AG08396 (cell line): ENCODE measurements at places on chromosomes 6 and 20.

GRCh38 chr6:161407115-161407514 is 133.3 kb upstream of the AGPAT4 start:
- DNase-seq, result no peak

DNA sequence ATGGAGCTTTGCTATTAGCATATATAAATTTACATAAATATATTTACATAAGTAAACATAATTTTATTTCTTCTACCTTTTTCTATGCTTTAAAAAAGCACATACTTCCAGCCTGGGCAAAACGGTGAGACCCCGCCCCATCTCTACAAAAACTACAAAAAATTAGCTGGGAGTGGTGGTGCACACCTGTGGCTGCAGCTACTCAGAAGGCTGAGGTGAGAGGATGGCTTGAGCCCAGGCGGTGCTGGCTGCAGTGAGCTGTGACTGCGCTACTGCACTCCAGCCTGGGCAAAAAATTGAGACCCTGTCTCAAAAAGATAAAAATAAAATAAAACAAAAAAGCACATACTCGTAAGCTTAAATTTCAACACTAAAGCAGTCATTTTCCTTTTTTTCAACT is 30.3 kb downstream of the ELOVL5 start:
- no peak for DNase-seq

DNA sequence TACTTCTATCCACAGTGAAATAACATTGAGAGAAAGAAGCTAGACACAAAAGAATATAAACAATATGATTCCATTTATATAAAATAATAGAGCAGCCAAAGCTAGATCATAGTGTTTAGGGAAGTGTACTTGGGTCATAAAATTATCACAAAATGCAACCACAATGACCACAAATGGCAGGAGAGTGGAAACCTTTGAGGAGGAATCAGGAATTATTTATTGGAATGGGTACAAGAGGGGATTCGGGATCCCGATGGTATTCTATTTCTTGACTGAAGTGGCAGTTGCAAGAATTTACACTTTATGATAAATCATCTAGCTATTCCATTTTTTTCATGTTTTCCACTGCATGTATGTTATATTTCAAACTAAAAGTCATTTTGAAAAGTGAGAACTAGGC is 76.1 kb downstream of the IPCEF1 start:
- no peak for DNase-seq

GRCh38 chr20:23588434-23589403 is 17.0 kb downstream of the CST9 start:
- DNase-seq, result no peak

GRCh38 chr20:59809630-59810448 is 123.6 kb downstream of the SYCP2 start:
- no peak for DNase-seq

DNA sequence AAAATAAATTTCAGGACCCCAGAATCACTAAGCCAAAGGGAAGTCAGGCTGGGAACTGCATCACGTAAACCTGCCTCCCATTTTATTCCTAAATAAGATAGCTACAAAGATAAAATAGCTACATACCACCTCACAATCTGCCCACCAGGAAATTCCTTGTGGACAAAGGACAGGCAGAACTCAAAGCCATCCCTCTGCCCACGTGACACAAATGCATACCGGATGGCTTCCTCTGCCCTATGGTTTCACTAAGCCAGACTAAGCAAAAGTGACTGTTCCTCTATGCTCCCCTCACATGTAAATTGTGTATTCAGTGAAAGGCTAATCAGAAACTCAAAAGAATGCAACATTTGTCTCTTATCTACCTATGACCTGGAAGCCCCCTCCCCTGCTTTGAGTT is 15.0 kb downstream of the MBOAT1 start:
- no peak for DNase-seq

- DNase-seq, result no peak
Observed at GRCh38 chr20:3276680-3277015, 37.7 kb upstream of the SLC4A11 start.

GRCh38 chr6:2959909-2960719 is 11.3 kb downstream of the SERPINB6 start:
- DNase-seq, result peak; percentile 89

DNA sequence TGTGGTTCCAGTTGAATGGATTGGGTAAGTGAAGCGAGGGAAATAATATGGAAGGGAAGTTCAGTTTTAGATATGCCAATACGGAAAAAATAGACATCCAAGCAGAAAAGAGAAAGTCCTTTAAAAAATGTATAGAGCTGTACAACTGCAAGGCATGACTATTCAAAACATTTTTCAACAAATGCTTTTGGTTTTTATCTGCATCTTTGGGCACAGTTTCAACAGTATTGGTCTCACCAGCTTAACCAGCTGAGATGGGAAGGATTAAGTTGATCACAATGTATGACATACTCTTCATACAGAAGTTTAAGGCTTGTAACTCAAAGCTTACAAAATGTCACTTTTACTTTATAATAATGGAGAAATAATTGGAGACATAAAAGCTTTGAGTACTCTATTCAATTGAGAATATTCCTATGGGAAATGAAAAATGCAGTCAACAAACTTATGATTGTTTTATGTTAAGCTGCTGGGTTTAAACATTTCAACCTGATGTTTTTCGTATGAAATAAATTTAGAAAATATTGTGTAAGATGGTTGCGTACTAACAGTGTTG is 16.3 kb upstream of the UTRN start:
- DNase-seq, result no peak

GRCh38 chr6:15914553-15914952 is 214.3 kb upstream of the MYLIP start:
- no peak for DNase-seq

- DNase-seq, result no peak
Observed at GRCh38 chr6:97850458-97851212, 567.6 kb upstream of the MMS22L start.

DNA sequence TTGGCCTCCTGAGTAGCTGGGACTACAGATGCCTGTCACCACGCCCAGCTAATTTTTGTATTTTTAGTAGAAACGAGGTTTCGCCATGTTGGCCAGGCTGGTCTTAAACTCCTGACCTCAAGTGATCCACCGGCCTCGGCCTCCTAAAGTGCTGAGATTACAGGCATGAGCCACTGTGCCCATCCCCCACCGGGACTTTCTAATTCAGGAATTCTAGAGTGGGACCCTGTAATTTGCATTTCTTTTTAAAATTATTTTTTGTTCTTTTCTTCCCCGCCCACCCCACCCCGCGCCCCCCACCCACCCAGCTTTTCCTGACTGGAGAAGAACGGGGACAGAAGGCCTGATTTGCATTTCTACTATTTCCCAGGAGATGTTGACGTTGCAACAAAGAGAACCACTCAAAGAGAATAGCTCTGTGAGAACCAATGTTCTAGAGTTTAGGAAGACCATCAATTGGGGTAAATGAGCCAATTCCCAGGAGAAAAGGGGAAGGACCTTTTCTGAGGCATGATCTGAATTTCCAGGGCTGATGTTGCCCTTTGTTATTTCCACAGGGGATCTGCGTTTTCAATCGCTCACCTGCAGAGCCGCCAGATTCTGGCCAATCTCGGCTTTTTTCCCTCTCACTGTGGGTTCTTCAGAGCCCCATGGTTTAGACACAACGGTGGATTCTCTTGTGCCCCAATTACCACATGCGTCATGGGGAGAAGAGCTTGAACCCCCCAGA is 33.2 kb upstream of the TFAP2C start:
- DNase-seq, result no peak

DNA sequence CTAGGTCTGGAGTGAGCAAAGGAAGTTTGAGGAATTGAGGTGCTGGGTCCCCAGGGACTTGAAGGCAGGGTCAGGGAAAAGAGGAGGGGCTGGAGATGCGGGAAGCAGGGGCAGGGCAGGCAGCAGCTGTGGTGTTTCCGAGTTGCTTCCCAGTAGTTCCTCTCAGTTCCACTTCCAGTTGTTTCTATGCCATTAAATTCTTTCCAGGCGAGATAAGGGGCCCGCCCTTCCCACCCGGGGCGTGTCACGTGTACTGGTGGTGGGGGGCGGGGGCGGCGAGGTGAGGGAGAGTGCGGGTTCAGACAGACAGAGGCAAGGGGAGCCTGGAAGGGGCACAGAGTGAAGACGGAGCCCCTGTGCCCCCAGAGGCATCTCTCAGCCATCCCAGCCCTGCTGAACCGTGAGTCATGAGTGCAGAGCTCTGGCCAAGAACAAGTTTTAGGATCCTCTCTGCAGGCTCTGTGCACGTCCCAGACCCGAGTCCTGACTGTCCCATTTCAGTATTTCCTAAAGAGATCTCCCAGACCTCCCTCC is 977 bp downstream of the TNXB start:
- peak; percentile 65 for DNase-seq

DNA sequence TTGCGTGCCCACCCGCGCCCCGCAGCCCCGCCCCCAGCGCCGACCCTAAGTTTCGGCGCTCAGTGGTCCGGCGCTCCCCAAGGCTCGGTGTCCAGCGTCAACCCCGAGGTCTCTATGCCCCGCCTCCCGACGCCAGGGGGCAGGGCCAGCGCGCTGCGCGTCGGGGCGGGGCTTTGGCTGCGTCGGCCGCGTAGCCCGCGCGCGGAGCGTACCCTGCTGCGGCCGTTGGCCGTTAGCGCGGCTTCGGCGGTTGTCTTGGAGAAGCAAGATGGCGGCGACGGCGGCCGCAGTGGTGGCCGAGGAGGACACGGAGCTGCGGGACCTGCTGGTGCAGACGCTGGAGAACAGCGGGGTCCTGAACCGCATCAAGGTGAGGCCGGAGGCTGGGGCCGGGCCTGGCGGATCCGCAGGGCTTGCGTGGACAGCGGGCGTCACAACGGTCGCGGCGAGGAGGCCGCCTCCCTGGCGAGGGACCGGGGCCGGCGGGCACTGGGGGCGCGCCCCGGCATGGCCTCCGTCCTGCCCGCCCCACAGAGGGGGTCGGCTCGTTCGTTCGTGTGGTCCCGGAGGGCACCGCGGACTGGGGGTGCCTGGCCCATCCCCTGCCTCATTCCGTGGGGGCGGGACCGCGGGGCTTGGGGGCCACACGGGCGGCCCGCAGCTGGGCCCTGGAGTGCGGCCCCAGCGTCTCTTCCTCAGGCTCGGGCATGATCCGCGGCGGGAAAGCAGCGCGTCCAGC is at the start of gene CEP43:
Gene CEP43 (plus strand): TSS at position 253 of the 739 bp plus-strand sequence. CDS start 16 bp downstream, at position 269.
- peak; percentile 99 for DNase-seq

DNA sequence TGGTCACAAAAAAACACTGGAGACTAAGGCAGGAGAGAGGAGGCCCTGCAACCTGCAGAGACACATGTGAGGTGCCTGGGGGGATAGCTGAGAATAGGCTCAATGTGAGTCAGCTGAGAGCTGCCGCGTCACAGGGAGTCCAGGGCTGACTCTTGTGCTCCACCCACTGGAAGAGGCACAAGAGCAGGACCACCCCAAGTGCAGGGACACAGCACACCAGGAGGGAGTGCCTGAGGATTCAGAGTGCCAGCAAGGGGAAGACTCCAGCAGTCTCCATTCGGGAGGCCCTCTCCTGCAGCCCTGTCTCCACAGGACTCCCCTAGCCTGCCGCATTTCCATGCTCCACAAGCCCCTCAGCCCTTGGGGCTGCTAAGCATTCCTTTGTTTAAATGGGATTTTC is 105.5 kb downstream of the HUS1B start:
- DNase-seq, result peak; percentile 39
